ENCODE measurements at places on chromosomes 3 and 15. TPM values are rescaled to one million over a fixed set of nuclear protein-coding genes. Genes with fewer than 3 reads are reported as not detected.

GRCh38 chr15:82963471-82964341 is 11.2 kb upstream of the HOMER2 start:
- no peak overlapping the region for H3K4me3 ChIP-seq
- H3K4me1 ChIP-seq, result no peaks in the 10 kb centered on the region
- H3K36me3 ChIP-seq, result no peaks in the 10 kb centered on the region
- no peaks in the 10 kb centered on the region for H3K27me3 ChIP-seq
- no peak overlapping the region for H3K27ac ChIP-seq
- DNase-seq, result no peak

DNA sequence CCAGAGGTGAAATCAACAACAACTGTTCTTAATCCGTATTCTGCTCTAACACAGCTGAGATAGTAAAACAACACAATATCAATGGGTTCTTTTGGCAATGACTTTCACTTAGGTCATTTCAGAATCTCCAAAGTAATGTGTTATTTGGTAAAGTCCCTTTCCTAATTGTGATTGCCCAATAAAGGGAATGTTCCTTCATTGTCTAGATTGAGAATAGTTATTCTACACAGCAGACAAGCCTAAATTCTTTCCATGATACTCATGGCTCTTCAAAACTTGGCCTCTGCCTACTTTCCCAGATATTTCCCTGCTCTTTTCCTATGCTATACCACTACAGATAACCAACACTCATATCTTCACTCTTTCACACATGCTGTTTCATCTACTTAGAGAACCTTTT is 219.8 kb downstream of the FMN1 start:
- no peaks in the 10 kb centered on the region for H3K27me3 ChIP-seq
- no peak overlapping the region for H3K27ac ChIP-seq
- no peaks in the 10 kb centered on the region for H3K4me1 ChIP-seq
- no peak overlapping the region for H3K4me3 ChIP-seq
- DNase-seq, result no peak

DNA sequence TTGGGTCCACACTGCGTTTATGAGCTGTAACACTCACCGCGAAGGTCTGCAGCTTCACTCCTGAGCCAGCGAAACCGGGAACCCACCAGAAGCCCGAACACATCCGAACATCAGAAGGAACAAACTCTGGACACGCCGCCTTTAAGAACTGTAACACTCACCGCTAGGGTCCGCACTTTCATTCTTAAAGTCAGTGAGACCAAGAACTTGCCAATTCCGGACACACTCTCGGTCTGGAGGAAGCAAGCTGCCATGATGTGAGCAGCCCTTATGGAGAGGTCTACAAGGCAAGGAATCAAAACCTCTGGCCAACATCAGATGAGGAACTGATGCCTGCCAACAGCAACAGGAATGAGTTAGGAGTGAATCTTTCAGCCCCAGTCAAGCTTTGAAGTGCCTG is 62.9 kb downstream of the SLC28A2 start:
- no peak for DNase-seq
- no peak overlapping the region for H3K4me3 ChIP-seq
- H3K27me3 ChIP-seq, result no peaks in the 10 kb centered on the region

DNA sequence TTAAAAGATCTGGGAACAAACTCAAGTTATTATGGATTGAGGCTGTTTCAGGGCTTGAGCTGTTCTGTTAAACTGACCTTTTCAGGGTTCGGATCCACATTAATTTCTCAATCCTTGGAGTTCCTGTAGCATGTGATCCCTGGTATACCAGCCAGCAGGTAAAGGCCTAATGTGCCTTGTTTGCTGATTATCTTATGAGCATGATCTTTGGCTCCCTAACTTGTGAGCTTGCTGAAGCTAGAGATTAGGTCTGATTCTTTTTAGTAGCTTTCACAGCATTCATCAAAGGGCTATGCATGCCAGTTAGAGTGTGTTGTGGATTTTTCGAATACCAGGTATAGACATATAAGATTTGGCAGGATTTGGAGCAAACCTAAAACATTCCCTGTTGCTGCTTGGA is 10.3 kb downstream of the CORO2B start:
- DNase-seq, result no peak
- H3K4me1 ChIP-seq, result no peaks in the 10 kb centered on the region
- peaks cover 49% of the 10 kb centered on the region for H3K27me3 ChIP-seq

DNA sequence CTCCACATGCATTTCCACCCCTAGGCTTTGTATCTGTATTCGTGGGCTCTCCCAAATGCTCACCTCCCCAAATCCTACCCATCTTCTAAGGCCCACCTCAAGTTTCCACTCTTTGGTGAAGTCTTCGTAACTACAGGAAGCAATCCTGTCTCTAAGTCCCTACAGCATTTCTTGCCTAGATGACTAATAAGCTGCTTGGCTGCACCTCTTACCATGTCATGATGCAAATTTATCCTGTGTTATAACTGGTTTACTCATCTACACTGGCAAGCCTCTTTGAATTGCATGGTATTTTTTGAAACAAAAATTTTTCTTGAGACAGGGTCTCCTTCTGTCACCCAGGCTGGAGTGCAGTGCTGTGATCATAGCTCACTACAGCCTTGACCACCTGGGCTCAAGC is 73.3 kb downstream of the SETMAR start:
- no peaks in the 10 kb centered on the region for H3K27me3 ChIP-seq
- DNase-seq, result no peak
- no peaks in the 10 kb centered on the region for H3K4me1 ChIP-seq
- no peak overlapping the region for H3K27ac ChIP-seq
- H3K36me3 ChIP-seq, result peaks cover 24% of the 10 kb centered on the region

DNA sequence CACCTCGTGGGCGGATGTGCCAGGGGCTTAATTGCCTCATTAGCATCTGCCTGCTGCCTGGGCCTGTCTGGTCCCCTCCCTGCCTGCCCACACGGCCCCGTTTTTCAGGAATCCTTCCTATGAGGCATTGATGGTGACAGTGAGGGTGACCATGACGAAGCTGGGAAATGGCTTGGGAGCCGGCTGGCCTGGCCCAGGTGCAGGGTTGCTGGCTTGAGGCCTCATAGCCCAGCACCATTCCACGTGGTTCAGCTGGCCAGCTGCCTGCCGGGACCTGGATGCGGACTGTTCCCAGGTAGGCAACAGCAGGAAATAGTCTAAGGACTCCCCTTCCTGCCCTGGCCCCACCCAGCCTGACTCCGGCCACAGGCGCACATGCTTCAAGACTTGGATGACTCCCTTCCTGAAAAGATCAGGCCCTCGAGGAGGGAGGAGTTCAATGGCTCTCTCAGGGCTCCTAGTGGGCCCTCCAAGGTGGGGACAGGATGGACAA is 8.9 kb upstream of the DUSP7 start:
- no peaks in the 10 kb centered on the region for H3K4me1 ChIP-seq
- no peak overlapping the region for H3K4me3 ChIP-seq
- H3K27ac ChIP-seq, result no peak overlapping the region
- no peaks in the 10 kb centered on the region for H3K36me3 ChIP-seq

DNA sequence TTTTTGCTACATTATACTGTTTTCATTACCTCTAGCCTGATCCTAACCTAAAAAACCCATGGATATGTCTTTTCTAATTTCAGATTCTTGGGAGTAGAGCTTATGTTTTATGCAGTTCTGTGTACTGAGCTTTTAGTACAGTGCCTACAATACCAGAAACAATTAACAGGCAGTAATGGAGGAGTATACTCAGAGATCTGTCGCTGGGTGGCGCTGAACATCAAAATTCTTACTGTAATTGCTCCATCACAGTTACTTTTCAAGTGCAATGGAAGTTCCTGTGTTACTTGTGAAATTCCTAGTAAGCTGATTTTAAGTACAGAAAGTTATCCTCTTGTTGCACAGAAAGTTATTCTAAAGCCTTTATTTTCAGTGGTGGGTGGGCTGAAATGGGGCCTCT is 66.9 kb downstream of the RNF13 start:
- H3K4me3 ChIP-seq, result no peak overlapping the region
- peaks cover 2% of the 10 kb centered on the region for H3K4me1 ChIP-seq
- no peak for DNase-seq
- H3K36me3 ChIP-seq, result peaks cover 12% of the 10 kb centered on the region

- DNase-seq, result no peak
- H3K36me3 ChIP-seq, result no peaks in the 10 kb centered on the region
- H3K27me3 ChIP-seq, result peaks cover 41% of the 10 kb centered on the region
- peaks cover 29% of the 10 kb centered on the region for H3K4me1 ChIP-seq
- no peak overlapping the region for H3K4me3 ChIP-seq
Measured at GRCh38 chr15:70353606-70354345, 256.1 kb upstream of the TLE3 start.

DNA sequence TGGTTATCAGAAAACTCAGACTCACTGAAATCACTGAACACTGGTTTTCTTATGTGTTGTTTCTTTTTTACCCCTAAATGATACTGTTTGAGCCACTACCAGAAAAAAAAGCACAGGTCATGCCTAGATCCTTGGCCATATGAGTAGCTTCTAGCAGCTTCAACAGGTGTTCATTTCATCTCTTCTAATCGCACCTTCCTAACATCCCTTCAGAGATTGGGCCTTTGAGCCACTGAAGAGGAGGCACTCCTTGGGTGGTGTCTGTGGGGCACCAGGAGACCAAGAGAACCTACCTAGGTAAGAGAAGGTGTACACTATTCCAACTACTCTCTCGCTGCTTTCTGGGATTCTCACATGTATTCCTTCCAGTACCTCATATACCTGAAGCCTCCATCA is 2.5 kb downstream of the HEG1 start:
- H3K36me3 ChIP-seq, result no peaks in the 10 kb centered on the region
- H3K27ac ChIP-seq, result no peak overlapping the region
- DNase-seq, result no peak
- peaks cover 14% of the 10 kb centered on the region for H3K4me1 ChIP-seq

GRCh38 chr3:143283432-143284128 is 164.0 kb downstream of the CHST2 start:
- no peaks in the 10 kb centered on the region for H3K27me3 ChIP-seq
- no peaks in the 10 kb centered on the region for H3K4me1 ChIP-seq
- no peak overlapping the region for H3K4me3 ChIP-seq
- no peak overlapping the region for H3K27ac ChIP-seq
- no peaks in the 10 kb centered on the region for H3K36me3 ChIP-seq
- no peak for DNase-seq

- H3K27me3 ChIP-seq, result peaks cover 20% of the 10 kb centered on the region
- H3K27ac ChIP-seq, result peak overlapping the region; percentile 94
- no peaks in the 10 kb centered on the region for H3K36me3 ChIP-seq
Measured at GRCh38 chr3:108091498-108092250, 843 bp upstream of the CD47 start.

DNA sequence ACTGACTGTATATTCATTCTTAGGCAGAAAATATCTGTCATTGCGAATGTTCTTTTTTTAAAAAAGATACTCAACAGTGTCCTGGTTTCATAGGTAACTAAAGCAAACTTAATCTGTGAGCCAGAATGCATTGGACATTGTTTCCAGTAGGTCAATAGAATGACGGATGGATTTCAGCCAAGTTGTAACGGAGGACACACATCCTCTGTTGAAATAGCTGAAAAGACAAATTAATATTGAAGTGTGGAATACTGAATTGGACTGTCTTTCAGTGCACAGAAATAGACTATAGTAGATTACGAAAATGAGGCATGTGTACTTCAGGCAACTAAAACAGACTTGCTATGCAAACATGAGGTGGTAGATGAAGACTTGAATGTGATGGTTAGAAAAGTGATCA is 461.6 kb downstream of the WDR72 start:
- H3K36me3 ChIP-seq, result no peaks in the 10 kb centered on the region
- H3K4me3 ChIP-seq, result no peak overlapping the region
- no peaks in the 10 kb centered on the region for H3K27me3 ChIP-seq
- DNase-seq, result no peak
- no peak overlapping the region for H3K27ac ChIP-seq

DNA sequence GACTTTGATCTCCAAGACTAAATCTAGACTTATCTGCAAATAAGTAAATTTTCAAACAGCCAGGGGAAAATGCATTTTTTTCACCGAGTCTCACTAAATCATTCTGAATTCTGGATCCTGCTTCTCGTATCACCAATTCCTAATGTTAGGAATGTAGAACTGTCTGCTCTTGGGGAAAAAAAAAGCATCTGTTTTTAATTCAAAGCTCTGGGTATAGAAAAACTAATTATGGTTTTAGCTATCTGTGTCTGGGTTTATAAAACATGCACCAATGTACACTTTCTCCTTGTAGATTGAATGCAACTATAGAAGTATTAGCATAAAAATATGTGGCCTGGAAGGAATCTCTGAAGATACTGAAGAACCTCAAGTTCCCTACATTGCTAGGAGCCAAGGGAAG is 4.8 kb upstream of the CDAN1 start:
- peaks cover 3% of the 10 kb centered on the region for H3K36me3 ChIP-seq
- peaks cover 4% of the 10 kb centered on the region for H3K4me1 ChIP-seq
- no peaks in the 10 kb centered on the region for H3K27me3 ChIP-seq
- H3K4me3 ChIP-seq, result no peak overlapping the region
- H3K27ac ChIP-seq, result peak overlapping the region; percentile 6
- no peak for DNase-seq

DNA sequence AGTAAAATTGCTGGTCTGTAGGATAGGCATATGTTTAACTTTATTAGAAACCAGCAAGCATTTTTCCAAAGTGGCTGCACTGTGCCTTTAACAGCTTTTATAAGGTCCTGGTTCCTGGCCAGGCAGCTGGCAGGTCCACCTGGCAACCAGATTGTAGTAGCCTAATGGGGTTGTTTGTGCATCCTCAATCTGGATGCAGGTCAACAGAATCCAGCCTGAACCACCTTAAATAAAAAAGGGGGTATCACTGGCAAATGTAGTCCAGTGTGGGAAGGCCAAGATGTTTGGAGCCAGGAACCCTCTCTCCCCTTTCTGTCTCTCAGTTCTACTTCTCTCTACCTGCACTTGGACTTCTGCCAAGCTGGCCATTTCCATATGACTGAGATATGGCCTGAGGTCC is 200.3 kb downstream of the ZNF621 start:
- H3K36me3 ChIP-seq, result peaks cover 2% of the 10 kb centered on the region
- no peak overlapping the region for H3K27ac ChIP-seq
- no peak overlapping the region for H3K4me3 ChIP-seq

GRCh38 chr15:35170207-35170606 is 85.1 kb upstream of the NANOGP8 start:
- H3K27ac ChIP-seq, result no peak overlapping the region
- no peak overlapping the region for H3K4me3 ChIP-seq
- no peak for DNase-seq
- H3K4me1 ChIP-seq, result peaks cover 2% of the 10 kb centered on the region
- no peaks in the 10 kb centered on the region for H3K36me3 ChIP-seq
- H3K27me3 ChIP-seq, result no peaks in the 10 kb centered on the region

DNA sequence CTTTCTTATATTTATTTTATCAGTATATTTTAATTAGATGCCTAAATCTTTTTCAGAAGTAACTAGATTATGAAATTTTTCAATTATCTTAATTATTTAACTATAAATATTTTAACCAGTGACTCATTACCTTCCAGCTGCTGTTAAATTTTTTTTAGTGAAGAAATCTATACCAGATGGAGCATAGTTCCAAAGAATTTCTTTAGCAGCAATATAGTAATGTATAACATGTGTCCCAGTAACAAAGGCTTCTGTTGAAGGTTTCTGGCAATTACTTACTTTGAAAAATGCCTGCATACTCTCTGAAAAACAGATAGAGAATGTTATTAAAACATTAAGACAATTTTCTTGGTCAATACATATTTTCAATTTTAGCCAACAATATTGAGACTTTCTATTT is 45.1 kb upstream of the CP start:
- H3K4me1 ChIP-seq, result peaks cover 2% of the 10 kb centered on the region
- H3K4me3 ChIP-seq, result no peak overlapping the region
- no peaks in the 10 kb centered on the region for H3K27me3 ChIP-seq

- H3K4me1 ChIP-seq, result no peaks in the 10 kb centered on the region
- no peak overlapping the region for H3K27ac ChIP-seq
- no peak for DNase-seq
- H3K4me3 ChIP-seq, result no peak overlapping the region
- no peaks in the 10 kb centered on the region for H3K36me3 ChIP-seq
- no peaks in the 10 kb centered on the region for H3K27me3 ChIP-seq
Measured at GRCh38 chr3:98095882-98096281, 8.9 kb downstream of the OR5AC2 start.

The TM6SF1 gene
- total RNA-seq, result 0.27 TPM

The KBTBD12 gene
- total RNA-seq, result 0.29 TPM

The CPLX3 gene
- not detected for total RNA-seq

The SPTSSB gene
- 30.1 TPM for total RNA-seq

The PLCB2 gene
- total RNA-seq, result 2.5 TPM
